ENCODE measurements at places on chromosomes 1 and 21.

- no peak for DNase-seq
These were observed 86.8 kb downstream of the ZC3H11B start for GRCh38 chr1:219526074-219526473.

DNA sequence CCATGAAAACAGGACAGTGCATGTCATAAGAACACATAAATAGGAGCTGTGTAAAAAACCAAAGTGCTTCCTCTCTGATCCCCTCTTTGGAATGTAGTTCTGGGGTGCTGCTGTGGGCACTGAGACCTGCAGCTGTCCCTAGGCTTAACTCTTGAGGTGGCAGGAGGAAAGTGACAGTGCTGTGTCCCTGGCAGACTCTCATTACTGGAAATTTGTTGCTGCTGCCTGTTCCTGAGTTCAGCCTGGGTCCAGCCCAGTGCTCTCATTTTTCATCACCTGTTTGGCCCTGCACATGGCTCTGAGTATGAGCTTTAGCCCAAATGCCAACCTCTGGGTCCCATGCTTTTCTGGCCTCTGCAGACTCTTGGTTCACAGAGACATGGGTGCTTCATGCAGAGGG, 329.3 kb downstream of the DSCAM start:
- no peak for DNase-seq

DNA sequence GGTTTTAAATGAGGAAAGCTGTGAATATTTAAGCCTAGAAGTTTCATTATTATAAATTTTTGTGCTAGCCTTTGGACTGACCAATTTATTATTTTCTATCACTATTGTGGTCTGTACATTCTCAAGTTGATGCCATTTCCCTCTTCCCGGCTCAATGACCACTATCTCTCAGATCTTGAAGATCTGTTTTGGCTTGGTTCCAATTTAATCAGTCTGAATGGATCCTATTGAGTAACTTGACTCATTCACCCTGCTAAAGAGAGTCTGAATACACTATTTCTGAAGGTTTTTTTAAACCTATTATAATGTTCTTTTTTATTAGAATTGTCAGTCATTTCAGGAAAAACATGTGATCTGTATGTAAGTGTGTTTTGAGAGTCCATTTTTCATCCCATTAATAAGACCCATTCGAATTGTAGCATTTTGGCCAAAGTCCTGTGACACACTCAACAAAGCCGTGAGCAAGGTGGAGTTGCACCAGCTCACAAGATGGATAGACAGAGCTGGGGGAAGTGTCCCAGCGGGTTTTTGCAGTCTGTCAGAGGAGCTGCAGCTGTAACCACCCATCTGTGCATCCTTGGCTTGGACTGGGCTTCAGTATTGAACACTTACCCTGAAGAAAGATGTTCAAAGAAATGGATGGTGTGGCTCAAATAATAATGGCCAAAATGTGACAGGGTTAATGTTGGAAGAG, 145.6 kb downstream of the NFIA start:
- no peak for DNase-seq

GRCh38 chr1:209277662-209278061, 305.9 kb upstream of the CAMK1G start:
- no peak for DNase-seq

DNA sequence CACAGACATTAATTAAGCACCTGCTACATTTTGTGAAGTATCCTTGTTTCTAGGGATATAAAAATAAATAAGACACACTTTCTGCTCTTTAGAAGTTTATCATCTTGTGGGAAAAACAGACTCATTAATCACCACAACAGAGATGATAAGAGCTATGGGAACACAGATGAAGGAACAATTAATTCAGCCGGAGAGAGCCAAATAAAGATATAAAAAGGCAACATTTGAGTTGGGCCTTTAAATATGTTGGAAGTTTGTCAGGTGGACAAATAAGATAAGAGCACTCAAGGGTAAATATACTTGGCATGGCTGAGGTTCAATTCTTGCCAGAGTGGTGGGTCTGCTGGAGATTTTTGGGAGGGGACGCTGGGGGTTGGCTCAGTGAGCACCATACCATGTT, 34.2 kb upstream of the VTCN1 start:
- DNase-seq = no peak

DNA sequence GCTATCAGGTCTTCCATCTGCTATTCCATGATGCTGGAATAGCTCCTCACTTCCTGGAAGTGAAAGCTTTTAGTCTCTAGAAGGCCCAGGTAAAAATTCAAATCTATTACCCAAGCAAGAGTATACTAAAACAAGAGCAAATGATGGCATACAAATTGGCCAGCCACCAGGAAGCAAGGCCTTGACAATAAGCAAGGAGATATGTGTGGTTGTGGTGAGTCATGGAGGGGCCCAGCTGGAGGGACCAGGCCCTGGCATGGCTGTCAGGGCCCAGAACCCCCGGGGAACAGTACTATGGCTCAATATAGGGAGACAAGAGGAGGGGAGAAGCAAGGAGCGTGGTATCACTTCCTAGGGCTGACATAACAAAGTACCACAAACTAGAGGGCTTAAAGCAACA, 358.7 kb downstream of the RRAGC start:
- DNase-seq = no peak

GRCh38 chr1:242184955-242185354, 186.1 kb upstream of the MAP1LC3C start:
- DNase-seq = no peak

DNA sequence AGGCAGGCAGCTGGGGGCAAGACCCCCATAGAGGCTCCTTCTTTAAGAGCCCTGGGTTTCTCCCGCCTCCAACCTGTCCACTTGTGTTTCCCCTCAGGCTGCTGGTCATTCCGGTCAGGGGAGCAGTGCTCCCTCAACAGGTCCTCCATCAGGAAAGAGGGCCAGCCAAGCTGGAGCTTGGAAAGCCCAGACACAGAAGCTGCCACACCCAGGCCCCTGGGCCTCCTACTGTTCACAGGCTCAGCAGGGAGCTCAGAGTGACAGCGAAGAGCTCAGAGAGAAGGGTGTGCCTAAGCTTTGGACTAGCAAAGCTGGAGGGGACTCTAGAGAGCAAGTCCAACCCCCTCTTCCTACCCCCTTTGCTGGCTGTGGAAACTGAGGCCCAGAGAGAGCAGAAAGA, 10.3 kb upstream of the CDCP2 start:
- no peak for DNase-seq

DNA sequence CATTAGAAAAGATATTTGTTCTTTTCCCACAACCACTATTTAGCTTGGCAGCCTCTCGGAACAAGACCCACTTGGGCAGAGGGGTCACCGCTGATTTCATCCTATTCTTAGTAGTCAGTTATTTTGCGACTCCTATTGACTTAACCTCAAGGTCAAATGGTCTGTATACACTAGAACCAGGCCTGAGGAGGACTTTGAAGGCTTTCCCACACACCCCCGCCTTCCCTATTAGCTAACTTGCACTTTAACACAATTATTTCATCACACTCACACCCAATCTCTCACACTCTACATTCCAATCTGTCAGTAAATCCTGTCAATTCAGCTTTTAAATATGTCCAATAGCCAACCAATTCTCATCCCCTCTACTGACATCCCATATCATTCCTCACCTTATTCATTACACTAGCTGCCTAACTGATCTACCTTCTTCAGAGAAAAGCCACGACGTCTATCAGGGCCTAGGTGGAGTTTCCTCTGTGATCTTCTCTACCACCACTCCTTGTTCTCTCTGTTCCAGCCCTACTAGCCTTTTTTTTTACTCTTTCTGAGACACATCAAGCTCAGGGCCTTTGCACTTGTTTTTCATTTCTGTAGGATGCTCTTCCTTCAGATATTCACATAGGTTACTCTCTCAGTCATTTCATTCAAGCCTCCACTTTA, 1.0 kb upstream of the NIBAN1 start:
- DNase-seq = no peak

DNA sequence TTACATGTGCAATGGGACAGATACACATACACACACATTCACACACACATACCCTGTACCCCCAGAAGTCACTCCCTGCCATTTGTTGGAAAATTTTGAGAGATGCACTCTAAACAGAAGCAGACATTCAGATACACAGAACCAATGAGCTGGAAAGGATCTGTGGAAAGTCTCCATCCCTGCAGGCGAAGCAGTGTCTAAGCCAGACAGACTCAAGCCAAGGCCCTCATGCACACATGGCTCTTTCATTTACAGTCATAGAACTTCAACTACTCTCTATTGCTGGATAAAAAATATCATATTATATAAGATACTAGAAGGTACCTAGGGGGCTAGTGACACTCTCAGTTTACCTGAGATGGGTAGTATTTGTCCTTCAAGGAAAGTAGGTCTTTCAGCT, 7.3 kb upstream of the SEC16B start:
- no peak for DNase-seq

DNA sequence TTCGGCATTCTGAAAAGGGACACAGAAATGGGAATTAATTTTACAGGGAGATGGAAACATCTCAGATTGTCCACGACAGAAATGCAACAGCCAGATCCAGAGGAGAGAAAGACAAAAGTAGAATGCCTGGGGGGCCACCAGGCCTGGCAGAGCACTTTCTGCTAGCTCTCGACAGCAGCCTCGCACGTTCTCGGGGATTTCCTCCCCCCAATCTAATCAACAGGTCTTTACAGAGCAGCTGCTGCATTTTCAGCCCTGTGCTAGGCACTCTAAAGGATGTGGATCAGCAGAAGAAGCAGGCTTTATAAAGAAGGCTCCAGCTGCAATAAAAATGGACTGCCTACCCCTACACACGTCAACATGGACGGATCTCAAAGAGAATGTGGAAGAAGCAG, 10.6 kb downstream of the CSRP1 start:
- no peak for DNase-seq

- DNase-seq = no peak
These were observed 73.4 kb upstream of the EDN2 start for GRCh38 chr1:41557751-41558455.

DNA sequence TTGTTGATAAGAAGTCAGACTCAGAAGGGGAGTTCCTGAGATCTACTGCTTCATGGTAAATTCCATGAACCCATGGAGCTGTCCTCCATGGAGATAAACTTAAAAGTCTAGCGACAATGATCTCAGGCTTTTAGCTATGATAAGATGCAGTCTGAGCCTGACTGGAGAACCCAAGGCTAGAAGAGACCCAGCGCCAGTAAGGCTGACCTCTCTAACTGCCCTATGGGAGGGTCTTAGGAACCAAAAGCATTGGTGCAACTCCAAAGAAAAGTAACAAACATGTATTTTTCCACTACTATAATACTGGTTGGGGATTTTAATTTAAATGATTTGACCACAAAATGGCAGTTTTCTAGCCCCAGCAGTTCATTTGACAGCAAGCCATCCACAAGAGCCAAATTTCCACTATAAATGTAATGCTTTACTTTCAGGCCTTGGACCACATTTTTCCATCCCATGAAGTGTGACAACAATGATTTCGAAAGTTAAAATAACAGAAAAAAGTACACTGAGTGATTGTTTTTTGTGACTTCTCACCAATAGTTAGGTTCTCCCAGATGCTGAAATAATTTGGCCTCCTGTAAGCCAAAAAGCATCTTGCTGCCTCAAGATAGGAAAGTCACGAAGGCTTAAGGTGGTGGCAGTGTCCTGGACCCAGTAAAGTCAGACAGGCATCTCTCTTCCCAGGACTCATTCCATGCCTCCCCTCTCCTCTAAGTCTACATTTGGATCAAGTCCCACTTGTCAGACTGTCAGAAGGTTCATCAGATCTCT, 43.1 kb upstream of the EXOSC10 start:
- DNase-seq = no peak

DNA sequence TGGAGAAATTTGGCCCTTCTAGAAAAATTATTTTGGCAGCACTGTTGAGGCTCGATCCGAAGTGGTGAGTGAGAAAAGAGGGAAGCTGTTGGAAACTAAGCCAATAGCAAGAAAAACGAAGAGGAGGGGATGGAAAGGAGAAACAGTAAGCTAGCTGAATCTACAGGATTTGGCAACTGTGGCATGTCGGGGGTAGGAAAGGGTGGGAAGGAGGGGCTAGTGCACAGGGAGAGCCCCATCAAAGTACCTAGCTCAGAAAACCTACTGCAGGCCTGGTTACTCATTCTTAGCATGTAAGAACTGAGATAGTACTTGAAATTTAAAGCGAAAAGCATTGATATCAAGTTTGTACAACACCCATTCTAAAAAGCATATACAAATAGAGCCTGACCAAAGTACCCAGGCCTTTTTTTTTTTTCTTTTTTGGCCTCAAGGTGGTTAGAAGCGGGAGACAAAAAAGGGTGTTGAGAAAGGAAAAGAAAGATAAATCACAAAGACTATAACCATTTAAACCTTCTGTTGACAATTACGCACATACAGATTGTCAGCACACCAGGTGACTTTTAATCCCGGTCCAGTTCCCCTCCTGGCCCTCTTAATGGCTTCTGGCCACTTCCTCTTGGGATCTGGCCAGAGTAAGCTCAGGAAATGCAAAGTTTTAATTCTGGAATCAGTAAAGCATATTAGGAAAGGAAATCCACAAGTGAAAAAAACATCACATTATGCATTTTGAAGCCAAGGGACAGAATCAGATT, 50.4 kb downstream of the SLC16A1 start:
- DNase-seq = no peak

DNA sequence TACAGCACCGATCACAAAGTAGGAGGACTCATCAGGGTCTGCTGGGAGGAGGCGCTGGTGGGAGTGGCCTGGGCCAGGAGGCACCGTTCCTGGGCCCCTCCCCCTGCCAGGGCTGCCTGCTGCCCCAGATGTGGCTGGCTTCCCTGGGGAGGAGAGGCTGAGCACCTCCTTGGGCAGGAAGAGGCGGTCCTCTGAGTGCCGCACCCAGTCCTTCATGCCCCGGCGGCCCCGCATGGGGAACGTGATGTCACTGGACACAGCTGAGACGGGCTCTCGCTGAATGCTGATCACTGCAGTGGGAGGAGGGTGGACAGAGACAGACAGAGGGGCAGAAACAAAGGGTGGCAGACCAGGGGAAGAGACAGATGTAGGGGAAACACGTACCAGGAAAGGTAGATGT, 24.8 kb downstream of the ADGRB2 start:
- DNase-seq = no peak

GRCh38 chr1:21605964-21606705, 63.0 kb downstream of the RAP1GAP start:
- no peak for DNase-seq

DNA sequence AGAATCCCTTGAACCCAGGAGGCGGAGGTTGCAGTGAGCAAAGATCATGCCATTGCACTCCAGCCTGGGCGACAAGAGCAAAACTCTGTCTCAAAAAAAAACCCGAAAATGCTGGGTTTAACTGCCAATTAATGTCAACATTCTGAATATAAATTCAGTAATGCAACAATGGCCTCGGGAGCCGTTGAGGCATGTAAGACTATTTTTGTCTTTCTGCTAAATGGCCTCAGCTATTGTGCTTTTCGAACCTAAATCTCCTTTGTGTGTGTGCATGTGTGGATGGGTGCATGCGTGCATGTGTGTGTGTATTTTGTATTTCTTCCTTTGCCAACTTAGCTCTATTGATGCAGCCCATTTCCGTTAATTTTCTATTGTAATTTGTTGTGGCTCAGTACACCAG, 31.6 kb downstream of the CLIC4 start:
- DNase-seq = no peak

DNA sequence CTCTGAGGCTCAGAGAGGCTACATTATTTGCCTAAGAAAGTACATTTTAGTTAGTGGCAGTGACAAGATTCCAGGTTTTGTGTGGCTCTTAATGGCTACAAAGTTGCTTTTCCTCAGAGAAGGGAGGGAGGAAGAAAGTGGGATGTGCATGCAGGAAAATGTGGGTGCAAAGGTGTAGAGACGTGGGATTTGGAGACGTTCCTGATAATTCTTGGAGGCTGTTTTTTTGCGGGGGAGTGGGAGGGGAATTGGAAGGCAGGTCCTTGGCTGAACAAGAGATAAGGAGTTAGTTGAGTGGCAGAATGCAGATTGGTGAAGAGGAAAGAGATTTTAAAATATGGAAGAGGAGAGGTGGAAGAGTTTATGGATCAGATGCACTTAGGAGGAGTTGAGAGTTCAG, 258.1 kb downstream of the GRIK3 start:
- DNase-seq = no peak

Measured in AG08395 (cell line).